ENCODE measurements at places on chromosomes 12 and 14.

DNA sequence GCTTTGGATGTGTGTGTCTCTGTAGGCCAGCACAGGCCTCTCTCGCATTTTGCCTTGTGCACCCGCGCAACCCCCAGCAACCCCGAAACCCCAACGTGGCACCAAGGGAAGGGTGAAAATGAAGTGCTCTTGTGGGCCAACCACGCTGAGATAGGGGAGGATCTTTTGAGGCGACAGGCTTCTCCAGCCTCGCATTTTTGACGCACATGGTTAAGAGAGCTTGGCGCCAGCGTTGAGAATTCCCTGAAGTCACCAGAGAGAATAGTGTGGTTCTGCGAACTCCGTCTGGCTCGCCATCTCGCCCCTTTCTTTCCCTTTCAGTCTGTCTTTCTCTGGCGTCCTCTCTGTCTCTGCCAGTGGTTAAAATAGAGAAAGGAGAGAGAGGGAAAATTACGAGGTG, 1.9 kb upstream of the TBX3 start:
- H3K36me3 ChIP-seq: no peaks in the 10 kb centered on the region
- H3K4me3 ChIP-seq: no peak overlapping the region
- no peak for DNase-seq
- H3K27me3 ChIP-seq: peaks cover 32% of the 10 kb centered on the region
- H3K27ac ChIP-seq: no peak overlapping the region
- peaks cover 22% of the 10 kb centered on the region for H3K4me1 ChIP-seq

DNA sequence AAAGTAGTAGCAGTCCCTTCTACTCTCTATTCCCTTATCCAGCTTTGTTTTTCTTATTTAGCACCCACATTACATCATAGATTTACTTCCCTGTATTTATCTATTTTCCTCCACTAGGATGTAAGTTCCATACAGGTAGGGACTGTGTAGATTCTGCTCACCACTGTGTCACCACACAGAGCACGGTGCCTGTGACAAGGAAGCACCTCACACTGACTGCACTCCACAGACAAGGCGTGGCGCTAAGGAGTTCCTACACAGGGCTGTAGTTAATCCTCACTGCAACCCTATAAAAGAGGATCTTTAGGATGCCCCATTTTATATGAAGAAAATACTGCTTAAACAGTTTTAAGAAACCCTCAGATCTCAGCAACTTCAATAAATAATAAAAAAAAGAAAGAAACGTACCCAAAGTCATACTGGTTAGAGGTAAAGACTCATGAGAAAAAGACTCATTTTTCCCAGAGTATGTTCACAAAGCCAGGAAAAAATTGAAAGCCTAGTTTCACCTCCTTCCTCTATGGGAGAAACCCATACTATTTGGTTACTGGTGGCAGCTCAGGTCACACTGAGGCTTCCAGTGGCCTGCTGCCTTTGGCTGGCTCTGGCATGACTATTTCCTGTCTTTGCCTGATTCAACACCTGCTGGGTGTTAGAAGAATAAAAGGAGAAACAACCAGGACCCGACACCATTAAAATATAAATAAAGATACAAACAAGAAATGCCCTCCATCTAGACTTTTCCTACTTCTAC, 36.9 kb downstream of the RAD9B start:
- H3K4me1 ChIP-seq: no peaks in the 10 kb centered on the region
- peaks cover 51% of the 10 kb centered on the region for H3K36me3 ChIP-seq
- DNase-seq: no peak

GRCh38 chr12:103268831-103269514, 226.8 kb downstream of the C12orf42 start:
- H3K27ac ChIP-seq: no peak overlapping the region

DNA sequence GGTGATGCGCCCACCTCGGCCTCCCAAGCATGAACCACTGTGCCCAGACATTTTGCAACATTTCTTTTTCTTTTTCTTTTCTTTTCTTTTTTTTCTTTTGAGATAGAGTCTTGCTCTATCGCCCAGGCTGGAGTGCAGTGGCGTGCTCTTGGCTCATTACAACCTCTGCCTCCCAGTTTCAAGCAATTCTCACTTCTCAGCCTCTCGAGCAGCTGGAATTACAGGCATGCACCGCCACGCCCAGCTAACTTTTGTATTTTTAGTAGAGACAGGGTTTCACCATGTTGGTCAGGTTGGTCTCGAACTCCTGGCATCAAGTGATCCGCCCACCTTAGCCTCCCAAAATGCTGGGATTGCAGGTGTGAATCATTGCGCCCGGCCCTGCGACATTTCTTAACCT, 7.6 kb upstream of the CDC42BPB start:
- H3K27ac ChIP-seq: no peak overlapping the region
- no peak overlapping the region for H3K4me3 ChIP-seq
- no peak for DNase-seq
- no peaks in the 10 kb centered on the region for H3K36me3 ChIP-seq
- no peaks in the 10 kb centered on the region for H3K4me1 ChIP-seq

GRCh38 chr12:121578230-121579189, 2.3 kb downstream of the KDM2B start:
- no peaks in the 10 kb centered on the region for H3K27me3 ChIP-seq
- H3K4me3 ChIP-seq: peak overlapping the region; percentile 24
- peaks cover 23% of the 10 kb centered on the region for H3K36me3 ChIP-seq
- peaks cover 60% of the 10 kb centered on the region for H3K4me1 ChIP-seq
- peak overlapping the region; percentile 93 for H3K27ac ChIP-seq
- DNase-seq: no peak

DNA sequence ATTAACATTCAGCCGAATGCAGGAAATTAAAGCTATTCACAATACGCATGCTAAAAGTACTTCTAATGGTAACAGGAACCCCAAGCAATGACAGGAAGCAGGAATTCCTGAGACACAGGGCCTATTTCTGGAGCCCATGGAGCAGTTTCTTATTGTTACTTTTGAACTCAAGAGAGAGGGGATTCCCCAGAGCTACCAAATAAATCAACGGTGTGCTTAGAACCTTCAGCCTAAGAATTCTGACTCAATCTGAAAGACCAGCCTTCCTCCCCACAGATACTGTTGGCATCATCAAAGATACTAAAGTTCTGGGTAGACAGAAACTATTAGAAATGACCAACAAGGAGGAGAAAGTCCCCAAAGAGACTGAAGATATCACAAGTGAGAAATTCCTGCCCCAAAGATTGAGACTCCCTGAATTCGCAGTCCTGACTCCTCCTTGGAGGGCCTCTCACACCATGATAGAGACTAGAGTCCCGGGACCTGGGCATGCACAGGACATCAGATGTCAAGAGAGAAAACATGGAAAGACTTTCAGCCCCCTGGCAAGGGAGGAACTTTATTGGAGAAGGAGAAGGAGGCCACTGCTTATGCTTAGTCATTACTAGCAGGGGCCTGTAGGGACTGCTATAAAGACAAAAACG, 32.7 kb downstream of the RTRAF start:
- peaks cover 30% of the 10 kb centered on the region for H3K4me1 ChIP-seq
- no peaks in the 10 kb centered on the region for H3K36me3 ChIP-seq
- H3K27me3 ChIP-seq: no peaks in the 10 kb centered on the region
- H3K27ac ChIP-seq: no peak overlapping the region

DNA sequence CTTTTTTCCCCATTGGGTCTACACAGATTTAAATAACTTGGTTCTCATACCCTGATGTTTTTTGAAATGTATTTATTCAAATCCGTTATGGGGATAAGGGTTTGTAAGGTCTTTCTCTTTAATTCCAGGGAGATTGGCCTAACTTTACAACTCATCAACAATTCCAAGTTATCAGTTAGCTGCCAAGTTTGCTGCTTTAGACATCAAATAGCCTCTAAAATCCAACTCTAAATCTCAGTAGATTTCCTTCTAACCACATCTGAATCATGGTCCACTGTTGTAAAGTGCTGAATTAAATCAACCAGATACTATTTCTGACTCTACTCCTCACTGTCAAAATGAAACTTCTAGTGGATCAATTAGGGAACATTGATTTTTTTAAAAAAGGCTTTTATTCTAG, 364.1 kb upstream of the E2F7 start:
- H3K27me3 ChIP-seq: no peaks in the 10 kb centered on the region
- H3K4me1 ChIP-seq: no peaks in the 10 kb centered on the region
- H3K27ac ChIP-seq: no peak overlapping the region
- DNase-seq: no peak

All from CD4-positive, CD25-positive, alpha-beta regulatory T cell (primary cell).